Suprapubic skin (tissue), 4 donors: ENCODE measurements at places on chromosomes 3 and 15.

GRCh38 chr3:57060089-57060821 is at the start of gene SPATA12:
Gene SPATA12, plus strand, starts transcription at chr3:57060664. Its CDS starts 13,031 bp downstream, at chr3:57073695.
- DNase-seq, result peak; percentile 90

DNA sequence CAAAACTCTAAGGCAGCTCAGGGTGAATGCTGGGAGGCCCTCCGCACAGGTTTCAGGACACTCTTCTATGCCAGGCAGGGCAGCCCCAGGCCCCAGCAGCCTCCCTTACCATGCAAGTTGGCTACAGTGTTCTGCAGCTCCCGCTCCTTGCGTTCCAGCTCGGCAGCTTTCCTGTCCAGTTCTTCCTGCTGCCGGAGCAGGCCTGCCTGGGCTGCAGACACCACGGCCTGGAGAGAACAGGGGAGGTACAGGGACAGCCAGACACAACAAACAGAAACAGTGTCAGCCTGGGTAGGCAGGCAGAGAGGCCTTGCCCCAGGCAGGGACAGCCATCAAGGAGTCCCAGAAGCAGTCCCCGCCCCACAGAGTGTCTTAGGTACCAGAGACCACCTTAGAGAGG is 9.0 kb upstream of the ULK3 start:
- no peak for DNase-seq

- peak; percentile 55 for DNase-seq
Measured at GRCh38 chr15:73952913-73953750, 26.9 kb downstream of the LOXL1 start.

DNA sequence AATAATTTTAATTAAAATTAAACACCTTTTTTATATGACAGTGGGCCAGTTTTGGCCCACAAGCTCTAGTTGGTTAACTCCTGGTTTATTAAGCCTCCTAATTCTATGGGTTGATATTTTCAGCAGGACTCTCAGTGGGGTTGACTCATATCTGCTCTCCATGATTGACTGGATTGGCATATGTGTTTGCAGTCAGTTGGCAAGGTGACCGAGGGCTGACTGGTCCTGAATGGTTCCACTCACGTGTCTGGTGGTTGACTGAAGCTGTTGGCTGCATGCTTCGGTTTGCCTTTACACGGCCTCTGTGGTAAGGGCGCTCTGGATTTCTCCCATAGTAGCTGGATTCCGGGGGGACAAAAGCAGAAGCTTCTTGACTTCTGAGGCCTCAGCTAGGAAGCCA is 65.3 kb upstream of the ZNF280D start:
- DNase-seq, result no peak

- no peak for DNase-seq
Measured at GRCh38 chr3:44016818-44017217, 224.9 kb upstream of the TOPAZ1 start.

GRCh38 chr3:153166206-153166605 is 4.2 kb downstream of the RAP2B start:
- DNase-seq, result no peak
